ENCODE measurements at places on chromosomes 3 and 15.
A peak's percentile ranks its signal among the peaks of the same experiment; 100 is the strongest.

- DNase-seq = no peak
Measured at GRCh38 chr15:101016581-101016980, 97.4 kb downstream of the LRRK1 start.

GRCh38 chr15:52348056-52348745 is 52.6 kb upstream of the MYO5C start:
- DNase-seq = no peak

- DNase-seq = no peak
Measured at GRCh38 chr3:140386357-140387100, 291.3 kb upstream of the TRIM42 start.

- DNase-seq = no peak
Measured at GRCh38 chr3:34279901-34280300, 481.5 kb downstream of the PDCD6IP start.

GRCh38 chr3:2375376-2375775 is 276.7 kb downstream of the CNTN4 start:
- no peak for DNase-seq

- DNase-seq = no peak
Measured at GRCh38 chr15:41690636-41691035, 30.4 kb downstream of the MGA start.

GRCh38 chr3:149657321-149657925 is 402 bp downstream of the WWTR1 start:
- DNase-seq = peak; percentile 81

DNA sequence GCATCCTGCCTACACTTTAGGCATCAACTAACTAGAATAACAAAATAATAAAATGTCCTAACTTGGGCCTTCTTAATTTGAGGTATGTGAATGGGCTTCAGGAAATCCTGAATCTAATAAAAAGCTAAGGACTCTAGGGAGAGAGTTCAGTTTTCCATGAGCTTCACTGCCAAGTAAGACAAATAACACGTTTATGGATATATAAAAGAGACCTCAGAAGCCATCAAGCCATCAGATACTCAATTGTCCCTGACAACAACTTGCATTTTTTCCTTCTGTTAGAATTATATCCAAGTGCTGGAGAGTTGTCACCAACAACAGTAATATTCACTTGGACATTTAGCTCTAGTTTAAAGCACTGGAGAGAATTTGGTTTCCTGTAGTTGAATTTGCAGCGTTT is 102.4 kb upstream of the IGSF10 start:
- DNase-seq = no peak

- DNase-seq = no peak
Measured at GRCh38 chr3:165082650-165083049, 4.4 kb upstream of the SI start.

DNA sequence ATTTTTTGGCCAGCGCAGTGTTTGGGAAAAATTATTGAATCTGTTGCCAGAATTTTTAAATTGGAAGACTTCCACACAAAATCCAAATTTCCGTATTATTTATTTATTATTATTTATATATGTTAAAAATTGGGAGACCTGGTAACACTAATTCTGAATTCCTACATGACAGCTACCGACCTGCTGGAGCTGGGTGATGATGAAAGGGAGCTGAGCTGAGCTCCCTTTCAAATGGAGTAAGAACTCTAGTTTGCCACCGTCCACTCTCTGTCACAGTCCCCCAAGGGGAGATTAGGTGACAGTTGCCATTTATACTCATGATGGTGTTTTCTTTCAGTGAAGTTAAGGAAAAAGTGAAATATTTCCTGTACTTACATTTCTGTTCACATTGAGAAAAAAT is 1.4 kb downstream of the CRTC3 start:
- no peak for DNase-seq

DNA sequence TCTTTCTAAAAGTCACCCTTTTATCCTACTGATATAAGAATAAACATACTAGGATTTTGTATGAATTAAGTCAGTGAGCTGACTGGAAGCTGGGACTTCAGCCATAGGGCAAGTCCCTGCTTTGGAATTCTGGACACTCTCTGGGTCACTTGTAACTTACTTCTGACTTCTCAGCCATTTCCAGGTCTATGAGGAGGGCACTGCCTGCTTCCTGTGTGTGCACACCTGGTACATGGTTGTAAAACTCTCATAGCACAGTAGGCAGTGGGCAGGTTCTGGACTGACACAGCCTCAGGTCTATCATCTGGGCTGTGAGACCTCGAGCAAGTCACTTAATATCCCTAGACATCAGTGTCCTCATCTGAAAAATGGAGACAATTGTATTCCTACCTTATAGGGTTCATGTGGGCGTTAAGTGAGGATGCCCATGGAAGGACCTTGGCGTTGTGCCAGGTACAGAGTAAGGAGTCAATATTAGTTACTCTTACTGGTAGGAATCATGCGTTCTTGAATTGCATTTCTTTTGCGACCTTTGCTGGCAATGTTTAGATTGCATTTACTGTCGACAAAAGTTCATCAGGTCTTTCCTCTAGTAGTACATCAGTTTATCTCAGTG is 27.5 kb upstream of the TGM5 start:
- no peak for DNase-seq

GRCh38 chr15:48647962-48648361 is 2.5 kb upstream of the FBN1 start:
- no peak for DNase-seq

DNA sequence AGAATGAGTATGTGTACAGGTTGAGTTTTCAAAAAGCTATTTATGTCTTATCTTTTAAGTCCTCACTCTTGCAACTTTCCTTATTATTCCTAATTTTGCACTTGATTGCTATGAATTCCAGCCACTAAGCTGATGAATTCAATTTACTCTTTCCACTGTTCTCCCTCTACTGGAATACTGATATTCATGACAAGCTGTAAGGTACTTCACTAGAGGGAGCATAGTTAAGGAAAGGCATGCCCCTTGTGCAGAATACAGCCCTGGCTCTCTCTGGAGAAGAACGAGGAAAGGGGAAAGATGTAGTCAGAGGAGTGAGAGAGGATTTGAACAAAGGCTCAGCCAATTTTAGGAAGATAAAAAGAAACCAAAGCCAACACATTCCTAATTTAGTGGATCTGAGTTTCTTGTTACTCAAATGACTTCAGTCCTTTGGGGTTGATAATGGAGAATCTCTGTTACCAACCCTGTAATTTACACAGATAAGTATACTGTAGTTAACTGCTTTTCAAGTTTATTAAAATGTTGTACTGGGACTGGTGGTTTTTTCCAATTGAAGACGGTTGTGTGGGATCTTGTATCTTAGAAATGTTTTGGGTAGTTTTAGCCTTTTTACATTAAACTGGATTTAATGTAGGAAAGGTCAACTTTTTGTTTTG is 4.0 kb downstream of the SCAANT1 start:
- no peak for DNase-seq

- no peak for DNase-seq
Measured at GRCh38 chr3:170324962-170325361, 32.6 kb upstream of the SKIL start.

GRCh38 chr15:66459818-66460615 is 37.5 kb downstream of the SNAPC5 start:
- DNase-seq = no peak

- DNase-seq = no peak
Measured at GRCh38 chr15:40909662-40910630, 15.7 kb downstream of the VPS18 start.

- DNase-seq = no peak
Measured at GRCh38 chr3:149792452-149793270, at the start of gene ANKUB1. TSS of gene ANKUB1 (minus strand) at chr3:149792554. CDS start at chr3:149792366, 188 bp downstream.

DNA sequence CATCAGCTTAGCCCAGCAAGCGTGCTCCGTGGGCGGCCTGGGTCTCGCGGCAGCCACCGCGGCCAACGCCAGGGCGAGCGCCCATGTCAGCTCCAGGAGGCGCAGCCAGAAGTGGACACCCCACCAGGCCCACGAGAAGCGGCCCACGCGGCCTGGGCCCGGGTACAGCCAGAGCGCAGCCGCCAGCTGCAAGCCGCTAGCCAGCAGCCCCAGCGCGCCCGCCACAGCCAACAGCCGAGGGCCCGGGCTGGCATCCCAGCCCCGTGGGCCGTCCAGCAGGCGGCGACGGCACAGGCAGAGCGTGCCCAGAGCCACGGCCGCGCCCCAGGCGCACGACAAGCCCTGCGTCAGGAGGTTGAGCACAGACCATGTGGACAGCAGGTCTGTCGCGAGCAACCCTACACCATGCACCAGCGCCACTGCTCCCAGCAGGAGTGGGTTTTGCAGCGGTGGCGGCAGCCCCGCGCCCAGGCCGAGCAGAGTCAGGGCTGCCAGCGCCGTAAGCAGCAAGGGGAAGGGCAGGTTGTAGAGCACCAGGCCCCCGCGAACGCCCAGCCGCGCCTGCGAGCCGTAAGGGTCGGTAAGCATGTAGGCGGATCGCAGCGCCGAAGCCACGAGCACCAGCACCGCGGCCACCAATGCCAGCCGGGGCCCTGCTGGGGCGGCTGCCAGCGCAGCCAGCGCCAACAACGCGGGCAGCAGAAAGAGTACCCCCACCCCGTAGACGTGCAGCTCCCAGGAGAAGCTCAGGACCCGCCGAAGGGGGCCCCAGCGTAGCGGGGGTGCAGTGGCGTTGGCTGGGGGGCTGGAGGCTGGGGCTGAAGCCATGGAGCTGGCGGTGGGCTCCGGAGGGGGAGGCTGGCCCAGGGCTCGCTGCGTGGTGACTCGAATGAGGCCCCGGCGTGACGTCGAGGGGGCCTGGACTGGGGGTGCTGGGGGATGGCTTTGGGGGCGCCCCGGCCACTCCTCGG is 4.9 kb downstream of the PRRT3 start:
- peak; percentile 88 for DNase-seq

DNA sequence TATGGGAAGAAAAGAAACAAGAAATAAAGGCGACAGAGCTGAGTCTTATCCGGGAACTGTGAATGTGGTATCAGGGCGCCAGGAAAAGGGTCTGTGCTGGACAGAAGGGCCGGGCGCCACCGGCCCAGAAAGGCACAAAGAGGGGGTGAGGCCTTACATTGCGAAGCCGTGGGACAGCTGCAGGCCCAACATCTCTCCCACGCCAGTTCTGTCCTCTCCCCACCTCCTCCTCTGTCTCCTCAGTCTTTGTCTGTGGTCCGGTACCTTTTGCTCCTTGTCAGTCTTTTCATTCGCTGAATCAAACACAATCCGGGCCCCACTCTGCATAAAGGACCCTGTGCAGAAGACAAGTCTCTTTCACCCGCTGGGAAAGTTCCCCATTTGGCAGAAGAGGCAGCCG is 81.8 kb downstream of the LRIG1 start:
- DNase-seq = no peak

GRCh38 chr15:83571820-83572707 is 81.9 kb upstream of the ADAMTSL3 start:
- no peak for DNase-seq

DNA sequence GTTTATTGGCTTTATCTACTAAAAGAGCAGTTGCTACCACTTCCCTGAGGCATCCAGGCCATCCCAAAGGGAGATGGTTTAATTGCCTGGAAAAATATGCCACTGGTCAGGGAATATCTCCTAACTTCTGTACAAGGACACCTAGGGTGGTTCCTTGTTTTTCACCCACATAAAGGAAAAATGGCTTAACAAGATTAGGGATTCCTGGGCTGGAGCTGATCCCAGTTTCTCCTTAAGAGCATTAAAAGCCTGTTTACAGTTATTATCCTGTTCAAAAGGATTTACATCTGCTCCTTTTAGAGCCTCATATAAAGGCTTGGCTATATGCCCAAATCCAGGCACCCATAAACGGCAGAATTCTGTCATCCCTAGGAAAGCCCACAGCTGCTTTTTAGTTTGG is 70.2 kb upstream of the WNT7A start:
- DNase-seq = no peak

DNA sequence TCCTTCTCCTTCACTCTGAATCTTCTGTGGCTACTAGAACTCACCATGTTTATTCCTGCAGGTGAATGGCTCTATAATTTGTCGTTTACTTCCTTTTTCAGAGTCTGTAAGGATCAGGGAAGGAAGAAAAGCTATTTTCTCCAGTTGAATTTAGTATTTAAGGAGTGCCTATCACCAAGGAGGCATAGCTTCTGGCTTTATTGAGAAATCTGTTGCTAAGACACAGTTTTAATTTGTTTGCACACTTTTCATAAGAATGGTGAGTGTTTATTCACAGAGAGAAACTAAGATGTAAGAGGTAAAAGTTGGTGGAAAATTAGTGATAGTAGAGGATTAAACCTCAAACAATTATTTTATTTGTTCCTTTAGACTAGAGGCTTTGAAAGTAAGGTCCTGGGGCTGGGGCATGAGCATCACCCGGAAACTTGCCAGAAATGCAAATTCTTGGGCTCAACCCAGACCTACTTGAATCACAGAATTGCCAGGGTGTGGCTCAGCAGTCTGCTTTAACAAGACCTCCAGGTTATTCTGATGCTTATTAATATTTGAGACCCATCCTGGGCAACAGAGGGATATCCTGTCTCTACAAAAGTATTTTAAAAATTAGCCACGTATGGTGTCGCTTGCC is 461.3 kb downstream of the AGBL1 start:
- DNase-seq = no peak

GRCh38 chr15:80152180-80152895 is 461 bp upstream of the FAH start:
- DNase-seq = peak; percentile 97

DNA sequence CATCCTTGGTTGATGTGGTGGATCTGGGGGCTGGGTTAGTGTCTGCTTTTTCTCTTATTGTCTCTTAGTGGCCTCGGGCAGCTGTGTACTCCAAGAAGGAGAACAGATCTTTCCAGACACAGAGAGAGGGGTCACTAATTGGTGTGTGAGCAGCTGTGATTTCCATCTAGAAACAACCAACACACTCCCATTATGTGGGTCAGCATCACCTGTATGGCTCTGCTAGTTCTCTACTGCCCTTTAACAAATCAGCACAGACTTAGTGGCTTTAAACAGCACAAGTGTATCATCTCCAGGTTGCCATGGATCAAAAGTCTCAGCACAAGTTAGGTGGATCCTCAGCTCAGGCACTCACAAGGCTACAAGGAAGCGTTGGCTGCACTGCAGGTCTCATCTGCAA is 156.8 kb downstream of the LRTM1 start:
- DNase-seq = no peak

DNA sequence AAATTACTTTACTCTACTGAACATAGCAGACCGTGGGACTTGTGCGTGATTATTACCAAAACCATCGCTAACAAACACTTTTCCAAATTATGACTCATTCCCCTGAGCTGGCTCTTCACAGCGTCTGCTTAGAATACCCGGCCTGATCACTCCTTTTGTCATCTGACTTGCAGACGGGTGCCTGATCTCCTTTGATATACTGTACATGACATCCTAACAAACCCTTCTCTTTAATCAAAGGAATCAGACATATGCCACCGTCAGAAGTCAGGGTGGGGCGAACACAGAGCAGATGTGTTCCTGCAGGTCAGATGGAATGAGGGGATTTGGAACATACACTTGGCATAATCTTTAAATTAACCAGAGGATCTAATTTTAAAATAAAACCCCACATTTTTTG is 48.5 kb upstream of the SH3GL3 start:
- DNase-seq = no peak
